ENCODE measurements at places on chromosomes 5 and 9. TPM values are rescaled to one million over a fixed set of nuclear protein-coding genes. Genes with fewer than 3 reads are reported as not detected.

DNA sequence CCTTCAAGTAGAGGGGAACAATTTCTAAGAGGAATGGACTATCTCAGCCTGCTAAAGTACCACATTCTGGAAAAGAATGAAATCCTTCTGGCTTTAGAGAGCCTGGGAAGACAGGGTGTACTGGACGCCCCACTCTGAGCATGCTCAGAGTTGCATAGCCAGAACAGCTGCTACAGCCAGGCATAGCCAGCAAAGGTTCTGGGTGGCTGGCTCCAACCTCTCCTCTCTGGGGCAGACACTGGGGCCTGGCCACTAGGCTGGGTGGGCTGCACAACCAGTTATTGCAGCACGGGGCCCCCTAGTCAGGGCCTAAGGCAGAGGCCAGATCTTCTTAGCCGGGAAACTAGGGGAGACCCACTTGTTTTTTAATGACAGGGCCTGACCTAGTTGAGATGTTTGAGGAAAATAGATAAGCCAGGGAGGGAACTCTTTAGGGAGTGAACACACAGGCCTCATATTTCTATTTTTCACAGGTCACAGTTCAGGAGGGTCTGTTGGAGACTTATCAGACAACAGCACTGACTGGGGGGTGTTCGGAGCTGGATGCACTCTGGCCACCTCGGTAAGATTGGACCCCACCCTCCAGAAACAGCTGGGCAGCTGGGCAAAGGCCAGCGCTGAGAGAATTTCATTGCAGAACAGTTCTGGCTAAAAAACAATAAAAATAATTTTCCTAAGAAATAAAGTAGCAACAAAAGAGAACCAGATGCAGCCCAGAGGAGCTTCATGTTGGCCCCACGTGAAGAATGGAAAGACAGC lies 142.9 kb downstream of the LPAR1 start:
- H3K4me1 ChIP-seq: no peaks in the 10 kb centered on the region
- H3K36me3 ChIP-seq: no peaks in the 10 kb centered on the region
- no peaks in the 10 kb centered on the region for H3K27me3 ChIP-seq
- no peak overlapping the region for H3K4me3 ChIP-seq
- no peak for ATAC-seq

DNA sequence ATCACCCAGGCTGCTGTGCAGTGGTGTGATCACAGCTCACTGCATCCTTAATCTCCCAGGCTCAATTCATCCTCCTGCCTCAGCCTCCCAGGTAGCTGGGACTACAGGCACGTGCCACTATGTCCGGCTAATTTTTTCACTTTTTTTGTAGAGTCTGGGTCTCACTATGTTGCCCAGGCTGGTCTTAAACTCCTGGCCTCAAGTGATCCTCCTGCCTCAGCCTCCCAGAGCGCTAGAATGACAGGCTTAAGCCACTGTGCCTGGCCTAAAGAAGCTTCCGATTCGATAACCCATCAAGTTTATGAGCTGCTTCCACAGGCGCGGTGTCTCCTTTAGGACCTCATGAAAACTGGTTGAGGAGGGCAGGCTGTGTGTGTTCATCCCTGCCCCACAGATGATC lies 16.2 kb downstream of the COL27A1 start:
- no peak overlapping the region for H3K27ac ChIP-seq
- no peak for ATAC-seq

GRCh38 chr5:54844905-54845566 lies 140.4 kb downstream of the ESM1 start:
- H3K36me3 ChIP-seq: no peaks in the 10 kb centered on the region
- H3K27me3 ChIP-seq: peaks cover 10% of the 10 kb centered on the region
- ATAC-seq: no peak
- peak overlapping the region; percentile 28 for H3K4me3 ChIP-seq

GRCh38 chr9:109813303-109813702 lies 33.3 kb downstream of the PALM2AKAP2 start:
- ATAC-seq: no peak
- H3K36me3 ChIP-seq: no peaks in the 10 kb centered on the region
- H3K4me3 ChIP-seq: no peak overlapping the region
- no peaks in the 10 kb centered on the region for H3K4me1 ChIP-seq
- no peak overlapping the region for H3K27ac ChIP-seq

- no peaks in the 10 kb centered on the region for H3K4me1 ChIP-seq
- H3K27ac ChIP-seq: no peak overlapping the region
- H3K36me3 ChIP-seq: no peaks in the 10 kb centered on the region
- H3K27me3 ChIP-seq: peaks cover 3% of the 10 kb centered on the region
- no peak for ATAC-seq
- H3K4me3 ChIP-seq: no peak overlapping the region
These were observed 7.0 kb upstream of the SIL1 start for GRCh38 chr5:139205124-139205523.

DNA sequence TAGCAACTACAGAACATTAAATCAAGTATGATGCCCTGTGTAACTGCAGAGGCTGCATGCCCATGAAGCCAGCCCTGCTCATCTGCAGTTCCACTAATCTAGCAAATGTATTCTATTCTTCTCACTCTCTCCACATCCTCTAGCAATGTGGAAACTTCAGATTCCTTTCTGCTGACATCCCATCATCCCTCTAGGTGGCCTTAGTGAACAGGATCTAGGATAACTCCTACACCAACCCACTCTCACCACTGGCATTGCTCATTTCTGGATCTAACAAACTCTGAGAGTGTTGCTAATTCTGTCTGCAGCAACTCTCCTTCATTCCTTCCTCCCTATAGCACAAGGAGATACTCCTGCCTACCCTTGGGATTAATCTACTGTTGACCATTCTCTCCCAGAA lies 80.8 kb downstream of the FAM81B start:
- H3K4me3 ChIP-seq: no peak overlapping the region
- no peak overlapping the region for H3K27ac ChIP-seq
- no peak for ATAC-seq
- no peaks in the 10 kb centered on the region for H3K4me1 ChIP-seq
- H3K27me3 ChIP-seq: no peaks in the 10 kb centered on the region
- H3K36me3 ChIP-seq: peaks cover 69% of the 10 kb centered on the region

- no peak overlapping the region for H3K27ac ChIP-seq
- H3K36me3 ChIP-seq: peaks cover 6% of the 10 kb centered on the region
- no peak overlapping the region for H3K4me3 ChIP-seq
- ATAC-seq: no peak
These were observed 122.5 kb downstream of the SCAMP1 start for GRCh38 chr5:78482948-78483347.

- no peaks in the 10 kb centered on the region for H3K36me3 ChIP-seq
- ATAC-seq: no peak
- H3K4me3 ChIP-seq: no peak overlapping the region
These were observed 75.4 kb downstream of the CFAP77 start for GRCh38 chr9:132485393-132485792.

GRCh38 chr9:113533335-113534225 lies 70.1 kb downstream of the RGS3 start:
- no peak overlapping the region for H3K27ac ChIP-seq
- no peaks in the 10 kb centered on the region for H3K27me3 ChIP-seq
- peaks cover 91% of the 10 kb centered on the region for H3K36me3 ChIP-seq
- no peak for ATAC-seq
- no peaks in the 10 kb centered on the region for H3K4me1 ChIP-seq

DNA sequence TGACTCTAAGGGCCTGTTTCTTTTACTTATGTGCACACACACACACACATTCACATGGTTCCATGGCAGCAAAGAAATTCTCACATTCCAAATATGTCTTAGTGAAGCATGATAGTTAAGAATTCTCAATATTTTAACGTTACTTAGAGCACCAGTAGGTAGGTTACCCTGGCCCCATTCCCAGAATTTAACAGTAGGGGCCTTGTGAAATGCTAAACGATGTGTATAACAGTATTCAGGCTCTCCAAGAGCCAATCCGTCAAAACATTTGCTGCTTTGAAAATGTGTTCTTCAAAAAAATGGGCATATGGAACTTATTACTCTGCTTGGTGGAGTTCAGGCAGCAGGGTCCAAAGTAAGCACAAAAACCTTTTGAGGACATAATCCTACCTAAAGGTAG lies 93.7 kb upstream of the DAB2 start:
- ATAC-seq: no peak
- H3K27ac ChIP-seq: no peak overlapping the region
- H3K27me3 ChIP-seq: peaks cover 15% of the 10 kb centered on the region
- H3K4me3 ChIP-seq: no peak overlapping the region
- H3K4me1 ChIP-seq: no peaks in the 10 kb centered on the region
- no peaks in the 10 kb centered on the region for H3K36me3 ChIP-seq

GRCh38 chr5:52731274-52732027 lies 56.3 kb upstream of the ITGA1 start:
- no peaks in the 10 kb centered on the region for H3K27me3 ChIP-seq
- H3K4me1 ChIP-seq: peaks cover 7% of the 10 kb centered on the region
- no peak overlapping the region for H3K4me3 ChIP-seq

- H3K27me3 ChIP-seq: peaks cover 63% of the 10 kb centered on the region
- peak overlapping the region; percentile 57 for H3K4me3 ChIP-seq
- H3K27ac ChIP-seq: no peak overlapping the region
- ATAC-seq: peak; percentile 64
These were observed 44.0 kb upstream of the XPA start for GRCh38 chr9:97740848-97741821.

DNA sequence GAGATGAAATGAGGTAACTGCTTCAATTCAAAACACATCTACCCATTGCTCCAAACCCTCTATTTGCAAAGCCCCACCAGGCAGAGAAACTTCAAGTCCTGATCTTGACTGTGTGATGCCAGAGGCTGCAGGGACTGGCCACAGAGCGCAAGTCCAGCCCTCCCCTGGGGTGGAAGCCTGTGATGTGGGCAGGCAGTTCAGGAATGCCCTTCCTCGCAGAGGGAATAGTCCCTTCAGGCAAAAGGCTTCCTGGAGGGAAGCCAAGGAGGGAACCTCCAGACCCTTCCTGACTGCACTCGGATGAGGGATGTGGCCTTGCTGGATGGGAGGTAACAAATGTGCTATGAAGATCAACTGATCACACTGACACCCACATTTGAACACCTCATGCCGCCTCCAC lies 131.2 kb downstream of the SLIT3 start:
- H3K27me3 ChIP-seq: peaks cover 5% of the 10 kb centered on the region
- no peak overlapping the region for H3K4me3 ChIP-seq
- H3K4me1 ChIP-seq: no peaks in the 10 kb centered on the region
- ATAC-seq: no peak
- no peak overlapping the region for H3K27ac ChIP-seq
- no peaks in the 10 kb centered on the region for H3K36me3 ChIP-seq

DNA sequence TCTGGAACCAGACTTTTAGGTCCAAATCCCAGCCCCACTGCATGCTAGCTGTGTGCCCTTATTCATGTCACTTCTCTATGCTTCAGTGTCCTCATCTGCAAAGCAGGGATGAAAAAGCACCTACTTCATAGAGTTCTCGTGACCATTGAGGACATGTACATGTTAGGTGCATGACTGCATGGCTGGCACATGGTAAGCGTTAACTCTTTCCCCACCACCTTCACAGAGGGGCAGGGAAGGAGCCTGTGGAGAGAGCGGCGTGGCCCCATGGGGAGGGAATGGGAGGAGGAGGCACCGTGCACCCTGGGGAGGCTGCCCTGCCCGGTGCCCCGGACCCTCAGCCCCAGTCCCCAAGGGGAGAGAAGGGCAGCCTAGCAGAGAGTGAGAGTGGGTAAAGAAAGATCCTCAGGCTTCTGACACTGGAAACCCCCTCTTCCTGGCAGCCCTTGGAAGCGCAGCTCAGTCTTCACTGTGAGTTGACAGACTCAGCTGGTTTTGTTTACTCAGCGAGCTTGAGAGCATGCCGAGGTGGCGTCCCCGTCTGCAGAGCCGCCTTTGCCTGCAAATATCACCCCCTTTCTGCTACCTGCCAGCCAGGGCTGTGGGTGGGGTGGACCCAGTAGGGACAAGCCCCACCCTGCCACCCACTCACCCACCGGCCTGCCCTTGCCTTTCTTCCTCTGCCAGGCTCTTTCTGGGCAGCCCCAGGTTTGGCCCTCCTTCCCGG lies 10.6 kb upstream of the ANGPTL2 start:
- no peak overlapping the region for H3K27ac ChIP-seq
- no peak overlapping the region for H3K4me3 ChIP-seq
- ATAC-seq: no peak
- no peaks in the 10 kb centered on the region for H3K4me1 ChIP-seq
- no peaks in the 10 kb centered on the region for H3K36me3 ChIP-seq
- H3K27me3 ChIP-seq: no peaks in the 10 kb centered on the region

DNA sequence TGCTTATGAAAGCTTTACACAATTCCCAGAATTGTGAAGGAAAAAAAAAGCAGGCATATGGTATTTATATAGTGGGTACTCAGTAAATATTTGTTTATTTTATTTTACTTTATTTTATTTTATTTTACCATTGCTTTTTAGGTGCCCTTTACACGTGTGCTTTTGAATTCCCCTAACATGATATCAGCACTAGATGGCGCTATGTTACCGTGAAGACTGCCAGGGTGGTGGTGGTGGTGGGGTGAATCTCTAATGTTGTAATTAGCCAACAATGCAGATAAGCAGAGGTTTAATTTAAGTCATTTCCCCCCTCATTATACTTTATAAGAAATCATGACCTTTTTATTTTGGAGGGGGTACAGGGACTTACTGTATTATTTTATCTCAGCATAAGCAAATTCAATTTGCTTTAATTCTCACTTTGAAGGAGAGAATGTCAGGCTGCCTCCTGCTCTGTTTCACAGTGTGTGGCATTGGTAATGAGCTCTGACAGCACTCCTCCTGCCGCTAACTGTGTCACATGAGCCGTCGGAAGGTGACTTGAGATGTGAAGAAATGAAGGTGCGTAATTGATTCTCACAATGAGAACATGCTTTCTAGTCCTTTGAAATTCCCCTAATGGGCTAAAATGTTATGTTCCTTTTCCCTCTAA lies 165.6 kb downstream of the YTHDC2 start:
- no peak overlapping the region for H3K4me3 ChIP-seq
- no peaks in the 10 kb centered on the region for H3K36me3 ChIP-seq
- H3K27ac ChIP-seq: no peak overlapping the region

- H3K36me3 ChIP-seq: no peaks in the 10 kb centered on the region
- ATAC-seq: no peak
- H3K4me1 ChIP-seq: no peaks in the 10 kb centered on the region
- no peaks in the 10 kb centered on the region for H3K27me3 ChIP-seq
- no peak overlapping the region for H3K27ac ChIP-seq
These were observed 87.0 kb upstream of the ATG10 start for GRCh38 chr5:81884871-81885270.

DNA sequence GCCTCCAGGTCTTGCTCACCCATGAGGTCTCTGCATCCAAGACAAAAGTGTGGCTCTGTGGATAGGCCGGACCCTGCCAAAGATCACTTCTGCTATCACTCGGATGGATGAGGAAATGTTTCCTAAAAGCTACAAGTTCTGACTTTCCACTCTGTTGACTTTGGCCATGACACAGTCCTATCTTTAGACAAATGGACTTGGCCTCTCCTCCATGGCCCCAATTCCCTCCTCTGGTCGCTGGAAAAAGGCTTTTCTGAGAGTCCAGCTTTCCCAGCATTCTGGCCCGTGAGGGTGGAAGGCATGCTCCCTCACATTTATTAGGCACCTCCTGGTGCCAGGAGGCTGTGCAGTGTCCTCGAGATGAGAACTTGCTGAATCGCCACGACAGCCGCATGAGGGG lies 83.1 kb downstream of the COL27A1 start:
- H3K36me3 ChIP-seq: no peaks in the 10 kb centered on the region
- H3K4me3 ChIP-seq: no peak overlapping the region
- peaks cover 9% of the 10 kb centered on the region for H3K27me3 ChIP-seq

Gene KIF27
- total RNA-seq: 3.1 TPM

Gene PCDHGB2
- 0.17 TPM for total RNA-seq

Gene WDR38
- not detected for total RNA-seq

Gene SLCO4C1
- 0.04 TPM for total RNA-seq

Gene QRFP
- not detected for total RNA-seq

Gene MSMP
- total RNA-seq: not detected

Gene DDX4
- total RNA-seq: 0.26 TPM

Gene CTNND2
- total RNA-seq: 0.39 TPM

Gene TRPM3
- total RNA-seq: not detected

Gene NSUN2
- total RNA-seq: 128 TPM

Gene PRKACG
- total RNA-seq: not detected

Gene IFNW1
- total RNA-seq: not detected

Gene TJP2
- total RNA-seq: 25.9 TPM

Gene BRIX1
- 43.0 TPM for total RNA-seq

Gene FEM1C
- 33.7 TPM for total RNA-seq

Measured in activated T-helper 17 cell treated with anti-CD3 and anti-CD28 coated beads, Interleukin-2, amount 50 U/mL, for 72 hours (primary cell).